Stimulated activated CD4-positive, alpha-beta T cell treated with anti-CD3 and anti-CD28 coated beads, Interleukin-12 subunit alpha, Interleukin-12 subunit beta, amount 100 ng/mL, for 4 hours (primary cell): ENCODE measurements at places on chromosomes 1 and 21.

DNA sequence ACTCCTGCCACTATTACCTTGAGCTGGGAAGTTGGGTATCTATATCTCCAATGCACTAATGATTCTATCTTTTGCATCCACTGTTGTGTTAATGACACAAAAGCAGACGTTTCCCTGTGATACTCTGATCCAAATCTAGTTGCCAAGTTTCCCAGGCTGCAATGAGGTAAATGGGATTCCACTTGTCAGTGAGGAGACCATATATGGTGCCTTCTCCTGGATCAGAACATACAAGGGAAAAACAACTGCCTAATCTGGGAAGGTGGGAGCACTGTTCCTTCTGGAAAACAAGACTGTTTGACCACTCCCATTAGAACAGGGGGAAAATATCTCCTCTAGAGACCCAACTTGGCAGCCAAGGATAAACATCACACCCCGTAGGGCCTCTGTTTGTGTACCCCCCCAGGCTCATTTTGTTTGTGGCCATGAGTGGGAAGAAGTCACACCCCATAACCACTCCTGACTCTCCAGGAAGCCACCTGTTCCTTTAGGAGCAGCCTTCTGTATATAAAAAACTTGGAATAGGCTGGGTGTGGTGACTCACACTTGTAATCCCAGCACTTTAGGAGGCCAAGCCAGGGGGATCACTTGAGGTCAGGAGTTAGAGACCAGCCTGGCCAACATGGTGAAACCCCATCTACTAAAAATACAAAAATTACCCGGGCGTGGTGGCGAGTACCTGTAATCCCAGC is 28.5 kb upstream of the SLC6A9 start:
- no peak for DNase-seq

DNA sequence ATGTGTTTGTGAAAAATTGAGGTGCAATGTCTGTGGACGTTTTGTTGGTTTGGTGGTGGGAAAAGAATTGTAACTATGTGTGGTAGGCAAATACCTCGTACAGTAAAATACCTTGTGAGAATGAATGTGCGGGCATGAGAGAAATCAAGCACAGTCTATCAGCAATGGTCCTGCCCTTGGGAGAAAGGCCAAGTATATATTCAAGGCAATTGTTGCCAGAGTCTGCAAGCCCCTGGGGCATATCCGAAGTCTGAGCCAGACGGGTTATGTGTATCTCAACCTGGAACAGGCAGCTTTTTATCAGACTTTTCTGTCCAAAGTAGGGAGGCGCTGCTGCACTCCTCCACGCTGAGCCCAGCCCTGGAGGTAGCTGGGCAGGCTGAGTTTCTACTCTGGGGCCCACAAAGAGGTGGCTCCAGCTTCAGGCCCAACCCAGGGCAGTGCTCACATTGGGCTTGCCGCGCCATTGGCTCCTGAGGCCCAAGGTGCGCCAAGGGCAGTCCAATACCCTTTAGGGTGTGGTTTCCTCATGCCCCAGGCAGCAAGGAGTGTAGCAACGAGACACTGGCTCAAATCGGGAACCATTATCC is 9.4 kb upstream of the GNL2 start:
- DNase-seq, result no peak

- DNase-seq, result no peak
Observed at GRCh38 chr1:177209357-177209756, 38.6 kb downstream of the BRINP2 start.

DNA sequence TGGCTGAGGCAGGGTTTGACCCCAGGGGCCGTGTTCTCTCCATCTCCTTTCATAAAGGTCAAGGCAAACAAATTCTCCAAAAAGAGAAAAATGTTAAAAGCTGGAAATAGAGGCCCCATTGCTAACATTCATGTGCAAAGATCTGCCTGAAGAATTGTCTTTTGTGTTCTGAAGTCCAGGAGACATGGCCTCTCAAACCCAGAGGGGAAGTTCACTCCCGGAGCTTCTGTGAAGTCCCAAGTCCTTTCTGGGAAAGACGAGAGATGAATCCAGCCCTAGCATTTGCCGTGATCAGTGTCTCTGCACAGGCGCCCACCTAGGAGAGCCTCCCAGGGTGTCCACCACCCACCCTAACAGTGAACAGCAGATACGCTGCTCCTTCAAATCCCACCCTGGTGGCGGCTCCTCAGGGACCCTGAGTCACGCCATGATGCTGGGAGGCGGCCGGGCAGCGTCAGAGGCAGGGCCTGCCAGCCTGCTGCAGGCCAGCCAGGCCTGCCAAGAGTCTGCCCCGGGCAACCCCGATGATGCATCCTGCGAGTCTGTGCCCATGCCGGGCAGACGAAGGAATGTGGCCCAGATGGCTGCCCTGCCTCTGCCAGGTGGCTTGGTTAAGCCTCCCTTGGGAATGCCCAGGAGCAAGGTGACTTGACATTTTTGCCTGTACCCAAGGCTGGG is 5.2 kb upstream of the C2CD2 start:
- no peak for DNase-seq

GRCh38 chr21:32173121-32173724 is 105.6 kb downstream of the MIS18A start:
- no peak for DNase-seq

- DNase-seq, result no peak
Observed at GRCh38 chr1:206898089-206898914, 1.1 kb downstream of the IL24 start.

- DNase-seq, result no peak
Observed at GRCh38 chr1:16612332-16613172, 812 bp downstream of the NBPF1 start.

DNA sequence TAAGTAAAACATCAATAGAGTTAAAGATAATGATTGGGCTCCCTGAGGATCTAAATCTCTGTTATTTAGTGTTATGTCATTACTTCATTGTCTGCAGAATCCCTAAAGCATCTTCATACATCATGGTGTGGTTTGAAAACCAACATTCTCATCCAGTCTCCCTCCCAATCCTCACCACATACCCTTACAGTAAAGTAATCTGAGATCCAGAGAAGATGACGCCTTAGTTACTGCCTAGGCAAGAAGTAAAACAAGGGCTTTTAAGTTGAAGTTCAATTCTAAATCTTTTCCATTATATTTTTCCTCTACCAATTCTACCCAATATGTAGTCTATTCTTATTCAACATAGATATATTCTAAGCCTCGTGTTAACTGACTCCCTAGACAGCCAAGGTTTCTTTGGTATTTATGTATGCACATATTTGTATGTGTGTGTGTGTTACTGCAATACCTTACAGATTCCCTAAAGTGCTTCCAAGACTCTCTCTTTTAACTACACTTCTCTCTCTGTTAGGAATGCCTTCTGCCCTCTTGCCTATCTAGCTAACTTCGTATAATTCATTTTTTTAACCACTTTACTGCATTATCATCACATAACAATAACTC is 17.3 kb downstream of the DPH5 start:
- DNase-seq, result no peak

DNA sequence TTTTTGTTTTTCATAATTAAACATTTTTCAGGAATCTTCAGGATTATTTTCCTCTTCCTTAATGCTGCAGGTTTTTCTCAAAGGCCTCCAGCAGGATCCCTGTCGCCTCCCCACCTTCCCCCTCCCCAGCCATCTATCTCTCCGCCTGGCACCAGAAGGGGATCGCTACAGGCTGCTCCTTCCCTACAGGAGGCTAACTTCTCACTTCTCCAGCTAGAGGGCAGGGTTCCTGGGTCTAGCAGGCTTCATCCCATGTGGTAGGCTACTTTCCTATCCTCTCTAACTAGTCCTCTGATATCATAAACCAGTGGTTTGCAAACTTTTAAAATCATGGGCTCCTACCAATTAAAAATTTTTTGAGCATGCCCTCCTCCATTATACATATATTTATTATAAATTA is 104.1 kb downstream of the KCNN3 start:
- DNase-seq, result no peak

DNA sequence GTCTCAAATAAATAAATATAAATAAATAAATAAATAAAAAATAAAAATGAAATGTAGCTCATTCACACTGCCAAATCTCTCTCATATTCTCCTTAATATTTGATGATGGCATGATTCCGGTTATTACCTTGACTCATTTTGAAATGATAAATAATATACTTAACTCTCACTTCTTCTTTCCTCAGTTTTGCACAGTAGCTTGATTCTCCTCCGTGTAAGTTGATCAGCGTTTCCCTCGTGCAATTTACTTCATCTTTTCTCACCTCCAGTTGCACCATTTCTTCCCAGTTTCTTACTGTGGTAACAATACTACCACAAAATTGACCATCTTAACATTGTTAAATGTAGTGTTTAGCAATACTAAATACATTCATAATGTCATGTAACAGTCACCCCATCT is 111.6 kb downstream of the RIPK4 start:
- no peak for DNase-seq
